ENCODE measurements at places on chromosomes 7 and 10. TPM values are rescaled to one million over a fixed set of nuclear protein-coding genes. Genes with fewer than 3 reads are reported as not detected.

DNA sequence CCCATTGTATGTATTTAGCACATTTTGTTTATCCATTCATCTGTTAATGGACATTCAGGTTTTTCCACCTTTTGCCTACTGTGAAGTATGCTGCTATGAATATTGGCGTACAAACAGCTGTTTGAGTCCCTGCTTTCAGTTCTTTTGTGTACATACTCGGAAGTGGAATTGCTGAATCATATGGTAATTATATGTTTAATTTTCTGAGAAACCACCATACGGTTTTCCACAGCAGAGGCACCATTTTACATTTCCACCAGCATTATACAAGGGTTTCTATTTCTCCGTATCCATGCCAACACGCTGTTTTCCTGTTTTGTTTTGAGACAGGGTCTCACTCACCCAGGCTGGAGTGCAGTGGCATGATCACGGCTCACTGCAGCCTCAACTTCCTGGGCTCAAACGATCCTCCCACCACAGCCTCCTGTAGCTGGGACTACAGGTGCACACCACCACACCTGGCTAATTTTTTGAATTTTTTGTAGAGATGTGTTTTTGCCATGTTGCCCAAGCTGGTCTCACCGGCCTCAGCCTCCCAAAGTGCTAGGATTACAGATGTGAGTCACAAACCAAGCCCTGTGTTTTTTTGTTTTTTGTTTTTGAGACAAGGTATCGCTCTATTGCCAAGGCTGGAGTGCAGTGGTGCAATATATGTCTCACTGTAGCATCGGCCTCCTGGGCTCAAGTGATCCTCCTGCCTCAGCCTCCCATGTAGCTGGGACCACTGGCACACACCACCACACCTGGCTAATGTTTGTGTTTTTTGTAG lies 22.1 kb upstream of the FBXW4 start:
- no peak for DNase-seq

Gene FAM13C
- total RNA-seq, result 47.9 TPM

- no peak for DNase-seq
These were observed 18.2 kb upstream of the CALD1 start for GRCh38 chr7:134761266-134761665.

DNA sequence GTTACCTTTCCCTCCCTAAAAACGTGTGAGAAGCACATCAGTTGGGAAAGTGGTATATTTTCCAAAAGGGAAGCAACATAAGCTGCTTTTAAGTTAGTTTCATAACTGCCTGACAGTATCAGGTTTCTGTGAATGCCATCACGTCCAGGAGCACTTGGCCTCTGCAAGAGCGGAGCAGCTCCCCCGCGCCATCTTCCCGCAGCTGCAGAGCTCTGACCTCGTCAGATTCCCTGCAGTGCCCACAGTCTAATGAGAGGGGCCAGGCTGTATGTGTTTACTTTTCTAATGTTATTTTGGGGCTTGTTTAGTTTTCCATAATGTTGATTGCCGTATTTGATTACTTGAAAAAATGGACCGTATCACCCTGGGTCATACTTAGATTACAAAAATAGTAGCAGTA lies 74.2 kb downstream of the MGMT start:
- DNase-seq, result no peak

Gene CLCN1
- total RNA-seq, result not detected

DNA sequence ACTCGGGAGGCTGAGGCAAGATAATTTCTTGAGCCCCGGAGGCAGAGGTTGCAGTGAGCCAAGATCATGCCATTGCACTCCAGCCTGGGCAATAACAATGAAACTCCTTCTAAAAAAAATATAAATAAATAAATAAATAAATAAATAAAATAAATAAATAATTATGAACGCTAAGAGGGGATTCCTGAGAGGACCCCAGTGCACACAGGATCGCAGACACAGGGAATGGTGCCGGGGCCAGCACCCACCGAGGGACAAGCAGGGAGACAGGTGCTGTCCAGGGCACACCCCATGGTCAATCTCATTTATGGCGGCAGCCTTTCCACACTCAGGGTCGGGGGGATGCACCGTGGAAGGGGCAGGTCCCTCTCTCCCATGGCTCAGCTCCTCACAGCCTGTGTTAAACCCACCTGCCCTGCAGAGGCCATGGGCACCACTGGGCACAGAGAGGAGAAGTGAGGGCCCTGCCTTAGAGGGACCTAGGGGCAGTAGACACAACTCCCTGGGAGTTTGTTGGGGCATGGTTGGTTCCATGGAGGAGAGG lies 2.2 kb upstream of the RAMP3 start:
- DNase-seq, result no peak

- no peak for DNase-seq
These were observed 30.8 kb downstream of the SLC37A3 start for GRCh38 chr7:140367528-140367927.

Gene ANK3
- 118 TPM for total RNA-seq

Gene ADIRF
- 86.6 TPM for total RNA-seq

Gene HK1
- total RNA-seq, result 47.0 TPM

- DNase-seq, result no peak
These were observed 61.3 kb downstream of the ABCB4 start for GRCh38 chr7:87413951-87414793.

Gene ZSCAN25
- 20.0 TPM for total RNA-seq

GRCh38 chr7:27242154-27242553 lies 448 bp upstream of the EVX1 start:
- DNase-seq, result no peak

Gene CYP17A1
- total RNA-seq, result not detected

Gene COL1A2
- total RNA-seq, result 31.8 TPM

GRCh38 chr10:131204406-131205152 lies 106.9 kb downstream of the TCERG1L start:
- no peak for DNase-seq

Data from Peyer's patch (tissue), 4 donors.